ENCODE measurements at places on chromosomes 6 and 20.

DNA sequence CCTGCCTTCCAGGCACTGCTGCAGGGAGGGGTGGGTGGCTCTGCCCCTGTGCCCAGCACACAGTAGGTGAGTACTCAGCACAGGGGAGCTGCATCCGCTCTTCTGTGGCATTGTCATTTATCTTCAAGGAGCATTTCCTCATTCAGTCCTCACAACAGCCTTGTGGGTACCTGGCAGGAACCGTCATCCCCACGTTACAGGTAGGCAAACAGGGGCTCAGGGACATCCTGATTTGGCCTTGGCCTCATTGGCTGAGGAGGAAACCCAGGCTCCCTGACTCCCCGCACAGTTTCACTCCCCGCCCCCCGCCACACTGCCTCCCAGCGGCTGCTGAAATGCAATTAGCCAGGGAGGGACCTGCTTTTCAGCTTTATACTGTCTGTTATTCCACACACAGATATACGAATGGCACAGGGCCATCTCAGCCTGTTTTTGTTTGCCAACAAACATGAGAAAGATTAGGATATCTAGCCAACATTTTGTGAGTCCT lies 24.2 kb upstream of the PNPLA1 start:
- H3K4me1 ChIP-seq: no peaks in the 10 kb centered on the region
- no peak overlapping the region for H3K4me3 ChIP-seq
- no peaks in the 10 kb centered on the region for H3K36me3 ChIP-seq
- no peaks in the 10 kb centered on the region for H3K27me3 ChIP-seq
- no peak overlapping the region for H3K27ac ChIP-seq
- DNase-seq: no peak

DNA sequence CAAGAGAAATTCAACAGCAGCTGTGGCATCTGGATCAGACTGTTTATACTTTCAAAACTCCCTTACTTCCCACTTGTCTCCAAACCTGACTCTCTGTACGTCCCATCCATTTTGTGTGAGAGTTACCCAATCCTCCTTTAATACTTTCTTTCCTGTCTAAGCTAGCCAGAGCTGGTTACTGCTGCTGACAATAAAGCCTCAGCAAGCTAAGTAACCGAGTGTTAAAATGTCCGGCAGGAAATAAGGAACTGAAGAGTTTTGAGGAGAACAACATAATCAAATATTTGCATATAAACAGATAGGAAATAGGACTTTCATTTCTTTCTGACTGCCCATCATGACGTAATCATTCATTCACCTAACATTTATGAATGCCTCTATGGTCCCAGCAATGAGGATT lies 11.6 kb downstream of the TMEM30A start:
- no peak overlapping the region for H3K4me3 ChIP-seq
- no peaks in the 10 kb centered on the region for H3K27me3 ChIP-seq
- H3K4me1 ChIP-seq: no peaks in the 10 kb centered on the region
- no peak for DNase-seq
- H3K36me3 ChIP-seq: no peaks in the 10 kb centered on the region
- H3K27ac ChIP-seq: no peak overlapping the region

- H3K36me3 ChIP-seq: no peaks in the 10 kb centered on the region
- H3K4me3 ChIP-seq: no peak overlapping the region
- H3K27me3 ChIP-seq: no peaks in the 10 kb centered on the region
- no peak for DNase-seq
- no peaks in the 10 kb centered on the region for H3K4me1 ChIP-seq
Measured at GRCh38 chr6:168084465-168085160, 5.6 kb upstream of the FRMD1 start.

DNA sequence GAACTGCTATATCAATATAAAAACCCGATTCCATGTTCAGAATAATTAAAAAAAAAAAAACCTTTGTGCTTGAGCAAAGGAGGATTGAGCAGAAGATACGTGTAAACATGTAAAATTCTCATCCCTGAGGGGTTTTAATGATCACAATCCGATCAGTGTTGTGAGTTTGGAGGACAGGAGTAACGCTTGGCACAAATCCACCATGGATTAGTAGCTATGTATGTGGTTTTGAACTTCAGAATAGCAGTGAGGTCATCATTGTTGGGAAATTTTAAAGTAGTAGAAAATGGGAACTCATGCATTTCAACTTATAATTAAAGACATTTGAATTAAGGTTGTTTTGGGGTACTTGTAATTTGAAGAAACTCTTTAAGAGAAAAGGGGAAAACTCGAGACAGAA lies 203.2 kb downstream of the RPS12 start:
- no peaks in the 10 kb centered on the region for H3K36me3 ChIP-seq
- no peaks in the 10 kb centered on the region for H3K4me1 ChIP-seq
- no peaks in the 10 kb centered on the region for H3K27me3 ChIP-seq
- no peak for DNase-seq
- H3K4me3 ChIP-seq: no peak overlapping the region

DNA sequence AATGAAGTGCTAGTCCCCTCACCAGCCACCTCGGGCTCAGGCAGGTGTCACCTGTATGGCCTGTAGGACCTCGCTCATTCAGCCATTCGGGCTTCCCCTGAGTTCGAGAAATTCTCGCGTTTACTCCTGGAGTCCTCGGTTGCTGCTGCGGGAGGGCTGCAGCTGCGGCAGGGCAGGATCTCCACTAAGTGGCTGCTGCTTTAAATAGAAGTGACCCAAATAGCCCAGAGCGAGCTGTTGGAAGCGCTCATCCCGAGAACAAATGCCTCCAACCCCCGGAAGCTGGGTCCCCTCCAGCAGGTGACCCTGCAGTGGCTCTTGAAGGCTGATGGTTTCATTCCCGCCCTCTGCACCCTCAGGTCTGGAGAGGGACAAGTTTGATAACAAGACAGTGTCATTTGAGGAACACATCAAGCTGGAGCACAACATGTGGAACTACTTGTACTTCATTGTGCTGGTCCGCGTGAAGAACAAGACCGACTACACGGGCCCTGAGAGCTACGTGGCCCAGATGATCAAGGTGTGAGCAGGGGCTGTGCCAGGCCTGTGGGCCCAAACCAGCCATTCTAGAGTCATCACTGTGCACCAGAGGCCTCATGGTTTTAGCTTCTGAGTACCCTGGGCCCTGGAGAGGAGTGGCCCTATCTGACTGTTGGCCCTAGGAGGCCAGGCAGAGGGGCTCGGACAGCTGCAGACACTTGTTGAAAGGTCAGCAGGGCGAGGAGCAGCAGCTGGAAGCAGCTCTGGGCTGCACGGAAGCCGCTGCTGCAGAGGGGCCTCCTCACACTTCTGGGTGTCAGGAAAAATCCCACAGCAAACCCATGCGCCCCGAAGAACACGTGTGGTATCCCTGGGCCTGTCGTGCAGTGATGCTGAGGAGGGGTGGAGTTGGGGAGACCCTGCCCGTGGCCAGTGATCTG lies 18.1 kb downstream of the UQCC2 start:
- no peaks in the 10 kb centered on the region for H3K36me3 ChIP-seq
- DNase-seq: no peak
- H3K27me3 ChIP-seq: no peaks in the 10 kb centered on the region
- H3K4me1 ChIP-seq: peaks cover 2% of the 10 kb centered on the region

DNA sequence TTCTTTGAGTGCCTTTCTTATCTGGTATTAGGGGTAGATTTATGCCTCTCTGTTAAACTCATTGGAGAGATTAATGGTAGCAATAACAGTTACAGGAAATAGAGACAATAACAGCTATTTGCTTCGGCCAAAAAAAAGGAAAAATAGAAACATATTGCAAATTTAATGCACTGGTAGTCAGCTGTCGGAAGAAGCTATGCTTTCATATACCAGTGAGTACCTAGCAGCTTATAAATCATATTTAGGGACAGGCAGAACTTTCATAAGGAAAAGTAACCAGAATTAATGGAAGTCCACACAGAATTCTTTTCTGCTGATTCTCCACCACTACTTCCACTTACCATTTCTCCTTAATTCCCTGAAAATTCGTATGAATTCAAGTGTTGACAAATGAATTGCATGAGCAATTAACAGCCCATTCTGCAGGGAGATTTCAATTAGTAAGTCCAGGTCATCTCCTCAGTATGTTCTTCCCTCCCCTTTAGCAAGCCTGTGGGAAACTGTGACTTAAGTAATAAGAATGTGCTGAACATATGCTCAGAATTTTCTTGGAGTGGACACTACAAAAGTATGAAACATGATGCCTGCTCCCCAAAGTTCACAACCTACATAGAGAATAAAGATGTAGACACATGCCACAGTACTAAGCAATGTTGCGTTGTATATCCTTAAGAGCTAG lies 196.7 kb upstream of the KCNQ5 start:
- no peak overlapping the region for H3K27ac ChIP-seq
- H3K27me3 ChIP-seq: no peaks in the 10 kb centered on the region
- H3K4me3 ChIP-seq: no peak overlapping the region

DNA sequence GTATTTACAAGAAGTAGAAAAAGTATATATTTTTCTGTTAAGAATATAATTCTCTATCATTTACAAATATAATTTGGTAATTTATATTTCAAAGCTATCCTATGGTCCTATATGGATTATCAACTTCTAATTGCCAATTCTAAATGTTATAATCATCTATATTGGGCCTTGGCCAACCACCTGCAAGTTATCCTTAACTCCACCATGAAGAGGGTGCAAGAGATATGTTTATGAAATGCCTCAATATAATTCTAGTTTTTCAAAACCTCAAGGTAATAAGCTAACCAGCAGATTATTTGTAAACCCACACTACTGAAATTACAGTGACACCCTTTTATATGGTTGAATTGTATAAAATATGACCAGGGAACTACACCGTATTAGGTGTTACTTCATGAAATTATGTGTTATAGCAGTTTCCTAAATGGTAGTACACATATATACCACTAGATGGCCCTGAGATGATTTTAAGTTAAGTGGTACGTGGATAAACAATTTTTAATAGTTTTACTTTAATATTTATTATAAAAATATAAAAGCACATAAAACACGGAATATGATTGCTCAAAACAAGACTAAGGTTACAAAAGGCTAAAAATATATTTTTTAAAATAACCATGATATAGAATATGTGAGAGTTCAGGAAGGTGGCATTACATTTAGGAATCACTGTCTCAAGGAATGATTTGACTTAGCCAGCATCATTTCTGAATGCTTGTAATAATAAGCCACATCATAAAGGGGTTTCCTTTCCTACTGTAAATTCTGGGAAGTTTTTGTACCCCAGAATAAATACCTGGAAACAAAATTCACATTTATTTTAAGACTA lies 9.8 kb upstream of the PNISR start:
- no peak for DNase-seq
- H3K4me3 ChIP-seq: no peak overlapping the region
- no peaks in the 10 kb centered on the region for H3K4me1 ChIP-seq
- H3K27ac ChIP-seq: no peak overlapping the region

DNA sequence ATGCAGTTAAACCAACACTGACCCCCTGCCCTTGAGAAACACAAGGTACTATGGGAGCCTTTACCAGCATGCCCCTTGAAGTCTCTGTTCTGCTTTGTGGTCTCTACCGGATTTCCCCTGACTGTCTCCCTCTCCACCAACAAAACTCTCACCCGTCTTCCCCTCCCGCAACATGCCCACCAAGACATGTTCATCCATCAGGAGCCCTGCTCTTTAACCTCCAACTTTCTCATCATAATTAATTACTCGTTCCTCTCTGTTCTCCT lies 1.1 kb downstream of the ZNF165 start:
- no peaks in the 10 kb centered on the region for H3K36me3 ChIP-seq
- no peak for DNase-seq
- peak overlapping the region; percentile 67 for H3K4me3 ChIP-seq
- H3K27ac ChIP-seq: peak overlapping the region; percentile 70

DNA sequence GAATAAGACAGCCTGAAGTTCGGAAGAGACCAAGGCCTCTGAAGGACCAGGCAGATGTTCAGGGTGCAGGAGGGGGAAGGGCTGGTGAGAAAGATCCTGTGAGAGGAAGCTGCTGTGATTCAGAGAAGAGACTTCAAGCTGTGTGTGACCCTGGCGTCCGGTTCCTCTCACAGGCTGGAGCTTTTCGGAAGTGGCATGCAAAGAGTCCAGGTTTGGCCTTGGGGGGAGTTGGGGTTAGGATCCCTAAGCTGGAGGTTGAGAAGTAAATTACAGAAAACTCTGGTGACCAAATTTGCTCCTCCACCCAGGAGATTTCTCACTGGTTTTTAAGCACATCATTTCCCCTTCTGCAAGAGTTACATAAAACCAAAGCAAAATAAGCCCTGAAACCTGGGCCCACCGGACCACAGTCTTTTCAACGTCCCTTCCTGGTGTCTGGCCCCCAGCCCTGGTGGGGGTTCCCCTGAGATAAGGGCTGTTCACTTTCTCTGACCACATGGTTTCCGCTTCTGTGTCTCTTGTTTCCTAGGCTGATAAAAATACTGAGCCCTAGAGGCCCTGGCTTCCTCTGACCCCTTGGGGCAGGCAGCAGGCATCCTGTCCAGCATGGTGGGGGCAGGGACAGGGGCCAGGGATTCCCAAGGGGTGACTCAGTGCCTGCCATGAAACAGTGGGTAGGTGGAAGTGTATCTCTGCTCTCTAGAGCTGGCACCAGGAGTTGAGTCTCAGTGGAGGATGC lies 12.0 kb upstream of the LTA start:
- no peaks in the 10 kb centered on the region for H3K36me3 ChIP-seq
- H3K27ac ChIP-seq: peak overlapping the region; percentile 53
- H3K27me3 ChIP-seq: no peaks in the 10 kb centered on the region
- DNase-seq: peak; percentile 75
- no peaks in the 10 kb centered on the region for H3K4me1 ChIP-seq

GRCh38 chr6:18674346-18674745 lies 287.2 kb downstream of the RNF144B start:
- H3K4me1 ChIP-seq: no peaks in the 10 kb centered on the region
- no peaks in the 10 kb centered on the region for H3K36me3 ChIP-seq
- no peak overlapping the region for H3K27ac ChIP-seq
- H3K27me3 ChIP-seq: no peaks in the 10 kb centered on the region

DNA sequence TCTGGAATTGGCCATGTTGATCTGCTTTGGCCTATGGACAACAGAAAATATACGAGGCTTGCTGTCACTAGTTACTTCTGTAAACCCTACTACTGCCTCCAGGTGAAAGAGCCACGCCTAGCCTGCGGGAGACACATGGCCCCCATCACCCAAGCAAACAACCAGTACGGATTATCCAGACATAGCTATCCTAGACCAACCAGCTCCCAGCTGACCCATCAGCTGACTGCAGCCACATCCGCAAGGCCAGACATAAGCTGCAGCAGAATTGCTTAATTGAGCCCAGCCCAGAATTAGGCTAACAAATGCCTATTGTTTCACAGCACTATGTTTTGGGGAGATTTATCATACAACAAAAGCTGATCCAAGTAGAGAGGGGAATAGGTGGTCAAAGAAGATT lies 13.5 kb downstream of the REV3L start:
- no peaks in the 10 kb centered on the region for H3K27me3 ChIP-seq
- H3K27ac ChIP-seq: no peak overlapping the region
- no peaks in the 10 kb centered on the region for H3K4me1 ChIP-seq
- no peaks in the 10 kb centered on the region for H3K36me3 ChIP-seq
